Cardiac fibroblast (primary cell): ENCODE measurements at places on chromosomes 12 and 14.

DNA sequence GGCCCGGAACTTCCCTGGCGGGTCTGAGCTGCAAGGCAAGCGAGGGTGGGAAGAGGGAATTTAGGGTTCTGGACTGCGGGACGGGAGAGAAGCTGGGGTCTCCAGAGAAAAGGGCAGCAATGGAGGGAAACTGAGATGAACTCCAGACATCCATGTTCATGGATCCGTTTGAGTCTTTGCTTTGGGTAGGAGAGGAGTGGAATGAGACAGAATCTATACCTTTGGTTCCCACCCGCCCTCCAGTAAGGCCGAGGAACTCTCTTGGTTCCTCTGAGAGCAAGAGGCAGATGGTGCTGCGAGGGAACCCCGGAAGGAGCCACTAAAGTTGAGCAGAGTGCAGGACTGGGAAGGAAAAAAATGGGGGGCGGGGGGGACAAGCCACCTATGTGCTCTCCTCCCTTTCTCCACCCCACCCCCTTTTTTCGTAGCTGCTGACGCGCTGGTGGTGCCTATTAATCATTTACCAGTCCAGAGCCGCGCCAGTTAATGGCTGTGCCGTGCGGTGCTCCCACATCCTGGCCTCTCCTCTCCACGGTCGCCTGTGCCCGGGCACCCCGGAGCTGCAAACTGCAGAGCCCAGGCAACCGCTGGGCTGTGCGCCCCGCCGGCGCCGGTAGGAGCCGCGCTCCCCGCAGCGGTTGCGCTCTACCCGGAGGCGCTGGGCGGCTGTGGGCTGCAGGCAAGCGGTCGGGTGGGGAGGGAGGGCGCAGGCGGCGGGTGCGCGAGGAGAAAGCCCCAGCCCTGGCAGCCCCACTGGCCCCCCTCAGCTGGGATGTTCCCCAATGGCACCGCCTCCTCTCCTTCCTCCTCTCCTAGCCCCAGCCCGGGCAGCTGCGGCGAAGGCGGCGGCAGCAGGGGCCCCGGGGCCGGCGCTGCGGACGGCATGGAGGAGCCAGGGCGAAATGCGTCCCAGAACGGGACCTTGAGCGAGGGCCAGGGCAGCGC lies 1.2 kb downstream of the SSTR1 start:
- peak; percentile 42 for DNase-seq

GRCh38 chr14:40197344-40197743 lies 765.1 kb upstream of the FBXO33 start:
- no peak for DNase-seq

GRCh38 chr12:47188576-47189441 lies 109.0 kb upstream of the AMIGO2 start:
- DNase-seq: peak; percentile 88

DNA sequence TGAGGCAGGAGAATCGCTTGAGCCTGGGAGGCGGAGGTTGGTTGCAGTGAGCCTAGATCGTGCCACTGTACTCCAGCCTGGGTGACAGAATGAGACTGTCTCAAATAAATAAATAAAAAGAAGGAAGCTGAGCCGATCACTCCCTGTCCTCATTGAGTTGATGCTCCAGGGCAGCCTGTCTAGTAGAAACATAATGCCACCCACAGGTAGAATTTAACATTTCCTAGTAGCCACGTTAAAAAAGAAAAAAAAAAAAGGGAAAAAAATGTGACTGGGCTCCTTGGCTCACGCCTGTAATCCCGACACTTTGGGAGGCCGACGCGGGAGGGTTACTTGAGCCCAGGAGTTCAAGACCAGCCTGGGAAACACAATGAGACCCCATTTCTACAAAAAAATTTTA lies 135.7 kb downstream of the SCARB1 start:
- DNase-seq: no peak

GRCh38 chr14:51323492-51323891 lies 83.4 kb downstream of the TMX1 start:
- DNase-seq: no peak

- DNase-seq: peak; percentile 95
Observed at GRCh38 chr14:55398679-55399078, 13.0 kb downstream of the ATG14 start.

DNA sequence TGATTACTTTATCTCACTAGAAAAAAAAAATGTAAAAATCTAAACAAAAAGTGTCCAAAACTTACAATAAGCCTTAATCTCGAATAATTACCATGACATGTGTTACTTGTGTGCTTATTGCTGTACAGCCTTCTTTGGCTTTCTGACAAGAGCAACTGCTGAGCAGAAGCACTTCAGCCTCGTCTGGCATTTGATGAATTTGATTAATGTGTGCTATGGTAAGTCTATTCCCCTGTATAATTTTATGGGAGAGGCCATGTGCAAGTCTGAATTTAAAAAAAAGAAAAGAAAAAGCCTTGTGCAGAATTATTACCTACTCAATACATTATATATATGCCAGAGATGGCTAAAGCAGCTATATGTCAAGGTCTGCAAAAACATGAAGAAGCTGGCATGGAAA lies 113.9 kb downstream of the AEBP2 start:
- peak; percentile 37 for DNase-seq

- DNase-seq: peak; percentile 27
Observed at GRCh38 chr12:75446857-75447256, 33.7 kb upstream of the GLIPR1 start.

- DNase-seq: no peak
Observed at GRCh38 chr12:29245246-29245645, 96.2 kb downstream of the FAR2 start.

- peak; percentile 80 for DNase-seq
Observed at GRCh38 chr14:103144085-103144484, 20.8 kb downstream of the TNFAIP2 start.

DNA sequence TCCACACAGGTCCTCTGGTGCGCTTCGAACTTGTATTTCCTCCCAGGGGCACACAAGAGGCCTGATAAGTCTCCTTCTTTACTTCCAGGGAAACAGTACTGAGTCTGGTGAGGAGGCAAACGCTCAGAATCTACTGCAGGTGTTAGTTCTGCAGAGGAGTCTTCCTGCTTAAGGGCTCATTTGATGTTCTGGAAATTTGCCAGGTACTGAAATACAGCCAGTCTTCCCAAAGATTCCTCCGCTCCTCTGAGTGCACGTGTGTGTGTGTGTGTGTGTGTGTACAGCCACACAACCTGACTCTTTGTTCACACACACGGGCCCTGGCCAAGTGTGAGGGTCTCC lies 92.0 kb downstream of the FBXL14 start:
- peak; percentile 30 for DNase-seq

- peak; percentile 11 for DNase-seq
Observed at GRCh38 chr12:114812858-114813761, 129.1 kb upstream of the TBX3 start.

- DNase-seq: no peak
Observed at GRCh38 chr12:120784804-120785203, 59.2 kb downstream of the ACADS start.
